ENCODE measurements at places on chromosomes 1 and 21.

DNA sequence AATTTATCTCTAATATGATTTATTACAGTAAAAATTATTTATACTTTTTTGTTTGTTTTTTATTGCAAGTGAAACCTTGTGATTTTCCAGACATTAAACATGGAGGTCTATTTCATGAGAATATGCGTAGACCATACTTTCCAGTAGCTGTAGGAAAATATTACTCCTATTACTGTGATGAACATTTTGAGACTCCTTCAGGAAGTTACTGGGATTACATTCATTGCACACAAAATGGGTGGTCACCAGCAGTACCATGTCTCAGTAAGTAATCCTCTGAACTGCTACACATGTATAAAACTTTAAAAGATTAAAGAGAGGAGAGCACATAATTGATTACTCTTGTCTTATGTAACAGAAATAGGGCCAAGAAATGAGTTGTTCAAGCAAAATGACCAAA, 4.5 kb downstream of the CFHR3 start:
- no peak for DNase-seq

DNA sequence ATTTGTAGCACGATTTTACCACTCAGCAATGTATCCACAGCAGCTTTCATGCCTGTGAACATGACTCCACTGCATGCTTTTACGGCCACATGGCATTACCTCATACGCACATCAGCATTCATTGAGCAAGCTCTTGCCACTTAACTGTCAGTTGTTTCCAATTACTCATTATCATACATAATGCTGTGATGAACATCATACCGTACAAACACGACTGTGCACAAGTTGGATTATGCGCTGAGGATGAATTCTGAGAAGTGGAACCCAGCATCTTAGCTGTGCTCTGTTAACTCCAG, 9.6 kb downstream of the UMODL1 start:
- no peak for DNase-seq

- no peak for DNase-seq
Observed at GRCh38 chr1:157830887-157831286, 10.7 kb downstream of the CD5L start.

- DNase-seq: no peak
Observed at GRCh38 chr1:111582644-111583618, 36.7 kb upstream of the RAP1A start.

DNA sequence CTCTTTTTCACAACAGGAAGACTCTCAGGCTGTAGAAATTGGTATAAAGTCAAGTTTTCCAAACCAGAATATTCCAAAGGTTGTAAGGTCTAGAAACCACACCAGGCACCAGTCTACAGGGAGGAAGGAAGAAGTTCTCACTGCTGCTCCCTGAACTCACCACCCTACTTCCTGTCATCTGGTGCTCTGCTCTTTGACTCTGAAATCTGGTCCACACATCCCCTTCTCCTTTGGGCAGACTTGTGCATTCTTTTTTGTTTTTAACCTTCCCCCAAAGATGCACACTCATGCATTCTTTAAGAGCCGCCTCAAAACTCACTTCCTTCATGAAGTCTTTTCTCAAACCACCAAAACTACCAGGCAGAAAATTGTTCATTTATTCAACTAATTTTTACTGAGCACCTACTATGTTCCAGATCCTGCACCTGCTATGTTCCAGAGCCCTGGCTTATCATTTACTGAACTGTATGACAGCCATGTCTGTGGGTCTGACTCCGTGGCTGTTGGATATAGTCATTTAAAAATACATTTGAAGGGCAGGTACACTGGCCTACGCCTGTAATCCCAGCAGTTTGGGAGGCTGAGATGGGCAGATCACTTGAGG, 30.1 kb upstream of the EPS15 start:
- DNase-seq: no peak

GRCh38 chr1:210360852-210361477, 32.3 kb downstream of the HHAT start:
- no peak for DNase-seq

DNA sequence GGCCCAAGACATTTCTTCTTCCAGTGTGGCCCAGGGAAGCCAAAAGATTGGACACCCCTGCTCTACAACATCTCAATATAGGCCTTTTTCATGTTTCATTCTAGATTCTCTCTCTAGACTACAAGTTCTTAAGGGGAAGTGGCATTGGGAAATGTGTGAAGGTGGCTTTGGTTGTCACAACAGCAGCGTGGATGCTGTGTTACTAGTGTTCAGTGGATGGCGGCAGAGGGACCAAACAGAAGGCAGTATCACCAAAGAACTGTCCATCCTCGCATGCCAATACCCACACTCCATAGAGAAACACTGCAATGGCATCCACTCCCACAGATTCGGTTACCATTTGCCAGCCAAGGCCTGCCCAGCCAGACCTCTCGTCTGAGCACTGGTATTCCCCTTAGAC, 24.3 kb upstream of the IFNAR2 start:
- no peak for DNase-seq

All from heart left ventricle (tissue), 16 donors.